ENCODE measurements at places on chromosomes 1 and 21. TPM values are rescaled to one million over a fixed set of nuclear protein-coding genes. Genes with fewer than 3 reads are reported as not detected.

OVAAL gene
- total RNA-seq = not detected

S100A7 gene
- not detected for total RNA-seq

KRTAP20-3 gene
- total RNA-seq = not detected

CELA3B gene
- not detected for total RNA-seq

CFH gene
- 16.0 TPM for total RNA-seq

Data from temporal lobe (tissue), 4 donors.